ENCODE measurements at places on chromosomes 1 and 21.

DNA sequence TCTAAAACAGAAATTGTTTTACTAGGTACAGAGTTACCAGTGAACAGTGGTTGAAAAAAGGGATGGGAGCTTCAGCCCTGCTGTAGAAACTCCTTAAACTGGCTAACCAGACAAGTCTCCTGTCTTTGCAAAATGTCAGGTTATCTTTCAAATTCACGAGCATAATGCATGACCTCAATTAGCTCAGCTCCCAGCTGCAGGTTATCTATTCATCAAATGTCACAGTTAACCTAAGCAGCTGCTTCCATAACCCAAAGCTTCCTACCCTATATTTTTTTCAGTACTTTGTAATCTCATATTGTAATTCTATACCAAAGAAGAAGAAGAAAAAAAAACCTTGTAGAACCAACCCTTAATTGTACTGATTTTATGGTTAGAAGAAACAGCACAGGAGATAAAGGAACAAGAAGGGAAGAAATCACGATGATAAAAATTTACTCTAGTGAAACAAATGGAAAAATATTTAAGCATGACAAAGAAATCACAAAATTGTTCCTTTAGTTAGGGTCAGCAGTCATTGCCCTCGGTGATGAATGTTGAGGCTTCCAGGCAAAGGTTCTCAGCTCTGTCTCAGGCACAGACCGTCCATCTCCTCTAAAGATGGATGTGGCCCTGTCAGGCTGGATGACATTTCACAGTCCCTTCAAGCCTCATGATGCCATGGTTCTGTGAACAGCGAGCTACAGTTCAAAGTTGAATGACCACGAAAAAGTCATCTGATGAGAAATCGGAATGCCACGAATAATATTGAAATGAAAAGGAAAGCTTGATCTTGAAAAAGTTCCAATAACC lies 95.9 kb downstream of the PLD5 start:
- DNase-seq: no peak

- DNase-seq: no peak
These were observed 11.8 kb upstream of the C1orf141 start for GRCh38 chr1:67146539-67146938.

GRCh38 chr1:39955547-39956539 lies 898 bp downstream of the MFSD2A start:
- DNase-seq: peak; percentile 75

DNA sequence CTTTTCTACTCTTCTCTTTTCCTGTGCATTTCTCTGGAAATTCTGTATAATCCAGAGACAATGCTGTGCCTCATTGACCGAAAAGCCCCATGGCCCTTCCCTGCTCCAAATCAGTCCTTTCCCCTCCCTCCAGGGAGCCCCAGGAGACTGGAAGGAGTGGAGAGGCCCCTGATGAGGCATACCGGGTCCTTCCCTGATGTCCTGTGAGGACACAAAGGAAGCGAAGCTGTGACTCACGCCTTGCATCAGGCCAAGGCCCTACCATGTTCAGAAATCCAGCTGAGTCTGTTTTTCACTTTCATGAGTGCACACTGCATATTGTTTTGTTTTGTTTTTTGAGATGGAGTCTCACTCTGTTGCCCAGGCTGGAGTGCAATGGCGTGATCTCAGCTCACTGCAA lies 38.7 kb upstream of the BECN2 start:
- no peak for DNase-seq

GRCh38 chr1:94609619-94610018 lies 68.1 kb upstream of the F3 start:
- no peak for DNase-seq

GRCh38 chr1:160366731-160367515 lies at the start of gene NHLH1:
Gene NHLH1 (plus strand): TSS chr1:160367071. CDS start chr1:160370732, 3,661 bp downstream.
- no peak for DNase-seq

DNA sequence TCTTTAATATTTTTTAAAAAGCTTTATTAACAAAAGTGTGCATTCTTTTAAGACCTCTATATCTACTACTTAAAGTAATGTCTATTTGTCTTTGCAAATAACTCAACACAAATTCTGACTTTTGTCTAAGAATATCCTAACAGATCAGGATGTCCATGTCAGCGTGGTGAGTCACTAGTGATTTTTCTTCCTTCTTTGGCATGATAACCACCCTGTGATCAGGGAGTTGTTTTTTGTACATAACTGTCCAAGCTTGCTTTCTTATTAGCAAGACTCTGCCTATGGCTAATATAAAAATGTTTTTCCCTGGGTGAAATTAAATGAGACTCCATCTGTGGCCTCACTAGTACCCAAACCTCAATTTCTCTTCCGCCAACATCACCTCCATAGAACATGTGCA lies 688.9 kb upstream of the ADGRL2 start:
- DNase-seq: no peak

- DNase-seq: no peak
These were observed at the start of gene COL18A1 for GRCh38 chr21:45404730-45405270. Gene COL18A1 (plus strand): TSS chr21:45405165. CDS start chr21:45405231, 66 bp downstream.

DNA sequence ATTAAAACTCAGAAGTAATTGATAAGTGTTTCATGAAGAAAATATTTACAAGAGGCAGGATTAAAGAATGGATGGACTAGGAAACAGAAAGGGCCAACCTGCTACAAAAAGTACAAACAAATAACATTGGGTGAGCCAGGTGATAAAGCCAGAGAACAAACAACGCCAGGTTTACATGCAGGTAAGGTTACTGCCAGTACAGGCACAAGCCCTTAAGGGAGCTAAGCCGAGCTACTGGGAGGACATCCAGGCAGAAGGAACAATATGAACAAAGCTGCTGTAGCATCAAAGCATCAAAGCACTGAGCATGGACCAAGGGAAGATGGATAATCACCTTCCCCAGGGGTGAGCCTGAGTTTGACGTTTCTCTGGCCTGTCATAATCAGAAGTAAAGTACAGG lies 380.7 kb downstream of the SEC16B start:
- DNase-seq: no peak

DNA sequence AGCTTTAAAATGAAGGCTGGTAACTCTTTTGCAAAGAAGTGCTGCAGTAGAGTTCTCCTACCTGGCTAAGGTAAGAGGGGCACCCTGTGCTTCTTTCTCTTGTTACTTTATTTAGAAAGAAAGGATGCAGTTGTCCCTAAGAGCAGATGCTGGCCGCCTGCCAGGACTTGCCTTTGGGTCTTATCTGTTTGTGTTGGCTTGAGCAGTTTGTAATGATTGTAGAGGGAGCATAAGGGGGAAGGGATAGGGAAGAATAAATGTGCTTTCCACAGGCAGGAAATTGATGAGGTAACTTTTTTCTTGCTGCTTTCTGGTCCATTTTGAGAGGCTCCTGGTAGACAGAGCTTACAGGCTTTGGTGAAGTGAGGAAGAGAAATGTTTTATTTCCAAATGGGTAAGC lies 229.6 kb downstream of the HHAT start:
- no peak for DNase-seq

GRCh38 chr1:76510672-76511557 lies 356.4 kb upstream of the ST6GALNAC5 start:
- no peak for DNase-seq

DNA sequence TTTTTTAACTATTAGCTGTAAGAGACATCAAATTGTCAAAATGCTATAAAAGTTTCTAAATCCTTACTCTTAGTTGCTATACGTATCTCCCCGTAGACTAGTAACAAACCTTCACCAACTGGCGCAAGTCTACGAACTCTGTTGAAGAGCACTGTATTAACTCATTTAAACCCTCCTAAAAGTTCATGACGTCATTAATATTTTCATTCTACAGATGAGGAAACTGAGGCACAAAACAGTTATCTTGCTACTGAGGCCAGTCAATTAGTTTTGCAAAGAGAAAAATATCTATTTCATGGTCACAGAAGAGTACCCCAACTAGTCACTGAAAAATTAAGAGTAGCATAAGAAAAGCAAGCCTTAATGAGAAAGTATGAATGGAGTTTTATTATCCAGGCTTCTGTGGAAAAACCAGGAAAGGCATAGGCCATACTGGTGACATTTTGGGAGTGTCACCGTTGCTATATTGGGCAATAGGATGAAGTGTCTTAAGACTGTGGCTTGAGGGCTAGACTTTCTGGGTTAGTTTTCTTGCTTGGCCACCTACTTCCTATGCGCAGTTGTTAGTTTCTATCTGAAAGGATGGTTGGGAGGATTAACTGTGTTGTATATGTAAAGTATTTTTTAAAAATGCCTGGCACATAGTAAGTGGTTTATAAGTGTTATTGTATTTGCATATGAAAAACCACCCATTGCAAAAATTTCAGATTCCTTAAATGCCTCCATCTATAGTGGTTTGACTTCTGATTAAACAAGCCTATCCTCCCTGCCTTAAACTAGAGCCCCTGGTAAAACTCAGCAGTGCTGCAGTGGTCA lies 52.4 kb upstream of the SYT14 start:
- no peak for DNase-seq

DNA sequence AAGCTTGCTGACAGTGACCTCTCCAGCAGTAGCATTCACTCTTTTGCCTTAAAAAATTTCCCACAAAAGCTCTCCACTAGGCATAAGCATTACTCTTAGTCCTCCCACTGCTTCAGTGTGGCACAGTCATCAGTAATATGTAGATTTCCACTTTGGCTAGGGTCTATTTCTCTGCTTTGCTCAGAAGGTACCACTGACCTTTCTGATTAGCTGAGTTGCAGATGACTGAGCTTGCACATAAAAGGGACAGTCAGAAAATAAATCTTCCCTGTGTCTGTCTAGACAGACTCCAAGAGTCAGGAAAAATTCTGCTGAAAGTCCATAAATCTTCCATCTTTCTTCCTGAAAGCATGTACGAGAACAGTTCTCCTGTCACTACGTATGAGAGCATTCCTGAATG lies 56.6 kb upstream of the APP start:
- no peak for DNase-seq

DNA sequence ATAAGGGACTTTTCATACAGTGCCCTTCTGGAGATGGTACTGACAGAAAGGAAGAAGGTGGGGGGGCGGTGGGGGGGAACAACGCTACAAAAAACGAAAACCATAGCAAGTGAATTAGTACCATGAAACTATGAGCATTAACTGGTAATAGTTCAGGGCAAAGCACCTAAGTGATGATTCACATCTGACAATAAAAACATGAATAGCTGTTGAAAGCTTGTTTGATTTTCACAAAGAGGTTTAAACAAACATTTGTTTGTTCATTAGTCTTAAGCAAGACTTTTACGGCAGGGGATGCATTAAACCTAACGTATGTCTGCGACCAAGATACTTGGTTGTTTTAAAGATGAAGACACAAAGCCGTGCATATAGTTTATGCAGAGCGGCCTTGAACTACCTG lies 177.5 kb downstream of the LMO4 start:
- DNase-seq: no peak

- DNase-seq: peak; percentile 9
These were observed 68.1 kb downstream of the RPS6KA1 start for GRCh38 chr1:26597629-26598039.

- no peak for DNase-seq
These were observed 246.0 kb downstream of the TRABD2B start for GRCh38 chr1:47751193-47751592.

- no peak for DNase-seq
These were observed 534.2 kb upstream of the PLXNA2 start for GRCh38 chr1:208778417-208778816.

GRCh38 chr1:10724948-10725847 lies 71.2 kb downstream of the CASZ1 start:
- DNase-seq: peak; percentile 33

GRCh38 chr1:14739082-14739832 lies 140.8 kb downstream of the KAZN start:
- DNase-seq: no peak

DNA sequence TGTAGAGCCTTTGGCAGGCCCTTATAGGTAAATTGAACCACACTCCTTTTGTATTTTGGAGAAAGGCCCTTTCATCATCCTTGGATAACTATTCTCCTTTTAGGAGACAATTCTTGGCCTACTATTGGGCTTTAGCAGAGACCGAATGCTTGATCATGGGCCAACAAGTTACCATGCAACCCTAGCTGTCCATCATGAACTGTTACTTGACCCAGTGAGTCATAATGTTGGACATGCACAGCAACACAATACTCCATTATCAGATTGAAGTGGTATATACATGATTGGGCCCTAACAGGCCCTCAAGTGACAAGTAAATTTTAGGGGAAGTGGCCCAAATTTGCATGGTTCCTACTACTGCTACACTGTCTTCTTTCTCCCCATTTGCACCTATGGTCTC lies 84.4 kb downstream of the CATSPERE start:
- DNase-seq: no peak

DNA sequence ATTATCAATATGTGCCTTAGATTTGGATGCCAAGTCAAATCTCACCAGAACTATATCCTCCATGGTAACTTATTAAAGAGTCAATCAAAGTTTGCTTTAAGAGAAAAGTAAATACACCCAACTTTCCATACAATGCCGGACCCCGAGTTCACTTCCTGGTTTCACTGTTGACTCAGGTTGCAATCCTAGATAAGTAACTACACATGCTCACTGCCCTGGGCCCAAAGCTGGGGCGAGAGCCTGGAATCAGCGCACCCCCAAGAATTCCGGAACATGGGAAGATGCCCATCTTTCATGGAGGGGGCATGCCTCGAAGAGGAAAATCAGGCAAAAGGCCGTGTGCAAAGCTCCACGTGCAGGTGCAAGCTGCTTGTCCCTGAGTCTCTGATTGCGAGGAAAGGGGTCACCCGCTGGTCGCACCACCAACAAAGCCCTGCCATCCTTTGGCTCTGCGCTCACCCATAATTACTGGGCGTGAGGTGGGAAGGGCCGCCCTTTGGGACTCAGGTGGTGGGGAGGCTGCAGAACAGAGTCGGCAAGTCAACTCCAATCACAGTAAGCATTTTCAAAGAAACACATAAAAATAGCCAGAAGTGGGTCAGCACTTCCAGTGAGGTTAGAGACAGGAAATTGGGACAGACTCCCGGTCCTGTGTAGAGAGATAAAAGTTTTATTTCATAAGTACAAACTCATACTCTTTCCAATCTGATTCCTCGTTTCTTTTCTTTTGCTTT lies 167.7 kb downstream of the TOMM20 start:
- no peak for DNase-seq

DNA sequence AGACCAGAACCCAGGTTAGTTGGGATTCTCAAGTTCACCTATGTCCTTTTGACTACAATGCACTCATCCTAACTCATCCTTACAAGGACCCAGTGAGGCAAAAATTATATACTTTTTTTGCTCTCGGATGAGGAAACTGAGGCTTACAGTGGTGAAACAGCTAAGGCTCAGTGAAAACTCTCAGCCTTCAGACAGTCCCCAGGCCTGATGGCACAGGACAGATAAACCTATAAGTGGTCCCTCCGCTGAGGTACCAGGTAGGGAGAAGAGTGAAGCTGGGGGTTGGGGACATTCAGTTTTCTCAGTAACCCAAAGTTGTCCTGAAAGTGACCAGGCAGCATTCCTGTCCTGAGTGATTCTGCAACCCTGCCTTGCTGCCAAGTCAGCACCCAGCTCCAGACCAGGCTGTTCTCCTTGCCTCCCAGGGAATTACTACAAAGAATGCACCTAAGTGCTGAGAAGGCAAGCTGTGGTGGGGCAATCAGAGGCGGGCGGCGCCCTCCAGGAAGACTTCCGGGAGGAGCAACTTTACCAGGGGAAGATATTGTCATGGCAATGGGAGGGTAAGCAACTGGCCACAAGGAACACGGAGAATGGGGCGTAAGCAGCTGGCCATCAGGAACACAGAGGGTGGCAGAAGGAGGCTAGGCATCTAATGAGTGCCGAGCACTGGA lies 4.6 kb downstream of the TENT5B start:
- DNase-seq: no peak

- no peak for DNase-seq
These were observed 99.1 kb downstream of the ASTN1 start for GRCh38 chr1:177065430-177065829.

Data from SHP77 treated with DMSO at 0.1 percent for 48 hours (cell line).